ENCODE measurements at places on chromosomes 16 and 17.
A peak's percentile ranks its signal among the peaks of the same experiment; 100 is the strongest.

- no peak for DNase-seq
- H3K27me3 ChIP-seq, result peaks cover 5% of the 10 kb centered on the region
- H3K27ac ChIP-seq, result no peak overlapping the region
- H3K4me3 ChIP-seq, result no peak overlapping the region
Observed at GRCh38 chr17:83064732-83065659, 14.4 kb upstream of the METRNL start.

DNA sequence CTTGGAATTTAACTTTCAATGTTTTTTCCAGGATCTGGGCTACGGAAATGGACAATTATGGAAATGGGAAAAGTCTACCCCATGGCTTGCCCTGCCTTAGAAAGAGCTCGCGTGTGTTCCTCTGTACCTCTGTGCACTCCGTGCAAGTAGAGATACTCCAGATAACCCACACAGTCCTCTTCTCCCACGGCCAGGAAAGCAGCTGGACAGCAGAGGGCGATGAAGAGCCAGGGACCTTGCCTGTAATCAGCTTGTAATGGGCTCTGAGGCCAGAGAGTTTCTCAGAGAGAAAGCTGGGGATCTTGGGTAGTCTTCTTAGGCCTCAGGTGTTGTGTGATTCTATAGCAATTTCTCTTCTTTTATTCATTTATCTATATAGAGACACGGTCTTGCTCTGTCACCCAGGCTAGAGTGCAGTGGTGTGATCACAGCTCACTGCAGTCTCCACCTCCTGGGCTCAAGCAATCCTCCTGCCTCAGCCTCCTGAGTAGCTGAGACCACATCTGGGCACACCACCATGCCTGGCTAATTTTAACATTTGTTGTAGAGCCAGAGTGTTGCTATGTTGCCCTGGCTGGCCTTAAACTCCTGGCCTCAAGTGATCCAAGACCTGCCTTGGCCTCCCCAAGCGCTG, 2.4 kb upstream of the SOCS7 start:
- H3K27me3 ChIP-seq, result no peaks in the 10 kb centered on the region
- no peak overlapping the region for H3K27ac ChIP-seq
- peak; percentile 88 for DNase-seq
- no peak overlapping the region for H3K4me3 ChIP-seq
- H3K4me1 ChIP-seq, result peaks cover 26% of the 10 kb centered on the region

DNA sequence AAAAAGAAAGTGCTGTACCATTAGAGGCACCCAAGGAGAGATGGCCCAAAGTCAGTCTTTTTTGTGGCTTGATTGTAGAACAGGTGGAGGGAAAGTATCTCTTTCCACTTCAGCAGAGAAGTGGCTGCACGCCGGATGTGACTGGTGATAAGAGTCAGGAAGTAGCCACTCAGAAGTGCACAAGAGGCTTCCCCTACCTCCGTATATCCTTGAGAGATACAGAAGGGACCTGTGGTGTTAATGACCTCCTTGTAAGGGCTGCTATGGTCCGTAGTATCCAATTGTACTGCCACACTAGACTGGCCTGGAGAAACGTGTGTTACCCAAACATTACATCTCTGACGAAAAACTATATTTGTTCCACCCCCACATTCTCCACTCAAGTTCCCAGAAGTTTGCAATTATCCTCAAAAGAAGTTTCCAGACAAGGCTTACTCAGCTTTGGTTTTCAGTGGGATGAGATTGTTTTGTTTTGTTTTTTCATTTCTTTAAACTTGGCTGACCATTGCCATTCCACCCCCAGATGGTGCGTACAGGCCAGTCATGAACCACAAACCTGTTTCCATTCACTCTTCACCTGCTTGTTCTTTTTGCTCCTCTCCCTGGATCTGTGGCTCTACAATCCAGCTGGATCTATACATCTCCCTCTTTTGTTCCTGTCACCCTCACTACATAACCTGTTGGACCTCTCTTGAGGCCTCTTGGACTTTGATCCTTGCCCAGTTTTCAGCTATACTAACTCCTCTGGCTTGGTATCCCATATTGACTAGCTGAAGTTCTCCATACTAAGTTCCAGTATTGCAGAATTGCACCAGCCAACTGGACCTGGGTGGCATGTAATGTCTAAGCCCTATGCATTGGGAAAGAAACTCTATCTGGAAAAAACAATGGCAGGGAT, 20.7 kb upstream of the MED13 start:
- peaks cover 1% of the 10 kb centered on the region for H3K27me3 ChIP-seq
- DNase-seq, result peak; percentile 41
- H3K4me3 ChIP-seq, result no peak overlapping the region
- H3K36me3 ChIP-seq, result no peaks in the 10 kb centered on the region
- no peak overlapping the region for H3K27ac ChIP-seq
- H3K4me1 ChIP-seq, result peaks cover 13% of the 10 kb centered on the region

- peak overlapping the region; percentile 67 for H3K4me3 ChIP-seq
- DNase-seq, result peak; percentile 77
- peak overlapping the region; percentile 98 for H3K27ac ChIP-seq
- H3K27me3 ChIP-seq, result no peaks in the 10 kb centered on the region
- peaks cover 73% of the 10 kb centered on the region for H3K36me3 ChIP-seq
Observed at GRCh38 chr17:49817993-49818392, 29.5 kb downstream of the KAT7 start.

DNA sequence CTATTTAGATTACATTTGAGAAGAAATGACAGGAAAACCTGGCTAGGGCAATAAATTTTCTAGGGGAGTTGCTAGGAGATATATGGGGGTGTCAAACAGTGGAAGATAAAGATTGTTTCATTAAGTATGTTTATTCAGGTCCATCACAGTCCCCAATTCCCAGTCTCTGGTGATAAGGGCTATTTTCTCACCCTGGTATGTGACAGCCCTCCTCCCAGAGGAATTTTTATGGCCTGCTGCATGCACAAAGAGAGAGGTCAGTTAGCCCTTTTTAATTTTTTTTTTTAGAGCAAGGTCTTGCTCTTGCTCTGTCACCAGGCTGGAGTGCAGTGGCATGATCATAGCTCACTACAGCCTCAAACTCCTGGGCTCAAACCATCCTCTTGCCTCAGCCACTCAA, 53.6 kb upstream of the ATF7IP2 start:
- H3K4me3 ChIP-seq, result no peak overlapping the region
- H3K36me3 ChIP-seq, result peaks cover 8% of the 10 kb centered on the region
- H3K27me3 ChIP-seq, result no peaks in the 10 kb centered on the region
- no peak overlapping the region for H3K27ac ChIP-seq

DNA sequence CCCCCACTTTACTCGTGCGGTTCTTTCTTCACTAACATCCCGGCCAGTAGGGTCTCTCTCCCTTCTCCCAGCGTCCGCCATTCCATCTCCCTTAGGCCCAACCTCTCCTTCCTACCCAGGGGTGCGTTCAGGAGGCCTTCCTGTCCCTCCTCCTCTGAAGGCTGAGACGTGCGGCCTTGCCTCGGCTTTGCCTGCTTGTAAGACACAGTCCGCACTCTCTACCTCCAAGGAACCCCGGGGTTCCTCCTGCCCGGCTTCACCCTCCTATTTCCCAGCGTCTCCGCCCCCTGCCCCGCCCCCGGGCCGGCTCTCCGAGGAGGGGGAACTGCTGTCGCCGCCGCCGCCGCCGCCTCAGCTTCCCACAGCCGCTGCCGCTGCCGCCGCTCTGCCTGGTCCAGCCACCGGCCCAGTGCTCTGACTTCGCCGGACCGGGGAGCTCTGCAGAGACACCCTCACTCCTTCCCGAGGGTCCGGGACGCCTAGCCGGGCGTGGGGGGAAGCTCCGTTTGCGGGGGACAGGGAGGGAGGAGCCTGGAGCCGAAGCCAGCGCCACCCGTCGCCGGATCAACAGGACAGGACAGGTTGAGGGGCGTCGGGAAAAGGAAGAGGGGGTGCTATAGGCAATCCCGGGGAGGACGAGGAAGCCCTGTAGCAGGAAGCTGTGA, 1.2 kb upstream of the FGF11 start:
- H3K36me3 ChIP-seq, result peaks cover 20% of the 10 kb centered on the region
- peaks cover 42% of the 10 kb centered on the region for H3K27me3 ChIP-seq
- H3K4me3 ChIP-seq, result peak overlapping the region; percentile 69
- peak overlapping the region; percentile 24 for H3K27ac ChIP-seq

GRCh38 chr16:75781683-75782343, 55.5 kb upstream of the CPHXL start:
- no peak for DNase-seq
- no peak overlapping the region for H3K4me3 ChIP-seq
- H3K36me3 ChIP-seq, result no peaks in the 10 kb centered on the region
- H3K27me3 ChIP-seq, result peaks cover 50% of the 10 kb centered on the region
- no peaks in the 10 kb centered on the region for H3K4me1 ChIP-seq

GRCh38 chr16:72797621-72798020, 250.3 kb downstream of the ZFHX3 start:
- H3K27ac ChIP-seq, result no peak overlapping the region
- H3K4me1 ChIP-seq, result no peaks in the 10 kb centered on the region
- DNase-seq, result no peak
- no peaks in the 10 kb centered on the region for H3K36me3 ChIP-seq
- H3K27me3 ChIP-seq, result no peaks in the 10 kb centered on the region
- no peak overlapping the region for H3K4me3 ChIP-seq

GRCh38 chr17:76497979-76498875, 3.0 kb downstream of the RHBDF2 start:
- peak overlapping the region; percentile 44 for H3K4me3 ChIP-seq
- peak overlapping the region; percentile 44 for H3K27ac ChIP-seq
- peaks cover 3% of the 10 kb centered on the region for H3K36me3 ChIP-seq
- no peak for DNase-seq
- H3K4me1 ChIP-seq, result peaks cover 73% of the 10 kb centered on the region

GRCh38 chr17:41754066-41754465, 19.6 kb upstream of the HAP1 start:
- H3K4me1 ChIP-seq, result no peaks in the 10 kb centered on the region
- no peak overlapping the region for H3K27ac ChIP-seq
- no peak overlapping the region for H3K4me3 ChIP-seq
- DNase-seq, result no peak
- H3K27me3 ChIP-seq, result peaks cover 3% of the 10 kb centered on the region

- H3K4me3 ChIP-seq, result no peak overlapping the region
- DNase-seq, result peak; percentile 76
- no peaks in the 10 kb centered on the region for H3K27me3 ChIP-seq
- no peak overlapping the region for H3K27ac ChIP-seq
- H3K36me3 ChIP-seq, result peaks cover 2% of the 10 kb centered on the region
Observed at GRCh38 chr16:22077700-22078313, 14.5 kb upstream of the VWA3A start.

GRCh38 chr17:71063559-71063958, 894.2 kb downstream of the KCNJ2 start:
- H3K4me1 ChIP-seq, result no peaks in the 10 kb centered on the region
- no peak for DNase-seq
- no peak overlapping the region for H3K27ac ChIP-seq

GRCh38 chr17:13520899-13521572, 80.7 kb downstream of the HS3ST3A1 start:
- no peak for DNase-seq
- peaks cover 3% of the 10 kb centered on the region for H3K27me3 ChIP-seq
- no peaks in the 10 kb centered on the region for H3K4me1 ChIP-seq
- no peak overlapping the region for H3K4me3 ChIP-seq
- H3K27ac ChIP-seq, result no peak overlapping the region

GRCh38 chr17:6374271-6374691, 60.6 kb downstream of the AIPL1 start:
- H3K27me3 ChIP-seq, result peaks cover 27% of the 10 kb centered on the region
- H3K27ac ChIP-seq, result no peak overlapping the region
- DNase-seq, result no peak
- H3K36me3 ChIP-seq, result no peaks in the 10 kb centered on the region
- peaks cover 9% of the 10 kb centered on the region for H3K4me1 ChIP-seq

GRCh38 chr17:14791221-14791620, 473.9 kb downstream of the PMP22 start:
- H3K4me3 ChIP-seq, result no peak overlapping the region
- peaks cover 14% of the 10 kb centered on the region for H3K27me3 ChIP-seq
- H3K4me1 ChIP-seq, result no peaks in the 10 kb centered on the region

- no peaks in the 10 kb centered on the region for H3K36me3 ChIP-seq
- no peaks in the 10 kb centered on the region for H3K4me1 ChIP-seq
- no peaks in the 10 kb centered on the region for H3K27me3 ChIP-seq
- H3K27ac ChIP-seq, result no peak overlapping the region
- no peak overlapping the region for H3K4me3 ChIP-seq
Observed at GRCh38 chr17:55062921-55063320, 94.4 kb downstream of the STXBP4 start.

- no peak overlapping the region for H3K4me3 ChIP-seq
- H3K4me1 ChIP-seq, result no peaks in the 10 kb centered on the region
- no peak for DNase-seq
- H3K36me3 ChIP-seq, result peaks cover 8% of the 10 kb centered on the region
- H3K27me3 ChIP-seq, result peaks cover 9% of the 10 kb centered on the region
- no peak overlapping the region for H3K27ac ChIP-seq
Observed at GRCh38 chr17:67050471-67051154, 6.3 kb downstream of the CACNG1 start.

DNA sequence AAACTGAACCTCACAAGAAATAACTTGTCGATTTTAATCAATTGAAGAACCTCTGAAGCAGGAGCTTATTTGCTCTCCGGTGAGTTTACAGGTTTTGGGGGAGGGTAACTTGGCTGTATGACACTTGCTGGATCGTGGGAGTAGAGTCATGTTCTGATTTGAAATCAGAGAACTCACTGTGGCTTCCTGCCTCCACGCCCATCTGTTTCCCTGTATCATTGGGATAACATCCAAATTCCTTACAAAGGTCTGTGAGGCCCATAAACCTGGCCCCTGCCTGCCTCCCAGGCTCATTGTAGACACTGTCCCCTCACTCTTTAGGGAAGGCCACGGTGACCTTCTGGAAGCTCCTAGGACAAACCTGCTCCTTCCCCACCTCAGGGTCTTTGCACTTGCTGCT, 48.3 kb downstream of the C17orf67 start:
- peaks cover 12% of the 10 kb centered on the region for H3K36me3 ChIP-seq
- H3K4me1 ChIP-seq, result peaks cover 46% of the 10 kb centered on the region

DNA sequence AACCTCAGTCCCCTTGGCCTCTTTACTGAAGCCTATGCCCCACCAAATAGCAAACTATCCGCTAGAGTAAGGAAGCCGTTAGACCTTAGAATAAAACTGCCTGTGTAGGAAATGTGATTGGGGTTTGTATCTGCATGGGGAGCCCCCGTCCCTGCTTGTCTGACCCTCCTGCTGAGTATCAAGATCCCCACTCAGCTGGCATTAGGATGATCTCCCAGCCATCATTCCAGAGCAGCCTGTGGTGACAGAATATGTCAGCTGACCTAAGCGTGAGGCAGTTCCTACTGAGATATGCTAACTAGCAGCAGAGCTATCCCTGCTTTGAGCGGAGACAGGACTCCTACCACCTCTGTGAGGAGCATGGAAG, 645 bp upstream of the GFOD2 start:
- H3K4me1 ChIP-seq, result peaks cover 44% of the 10 kb centered on the region
- H3K36me3 ChIP-seq, result peaks cover 9% of the 10 kb centered on the region
- no peaks in the 10 kb centered on the region for H3K27me3 ChIP-seq

- no peaks in the 10 kb centered on the region for H3K4me1 ChIP-seq
- no peak overlapping the region for H3K4me3 ChIP-seq
- no peak overlapping the region for H3K27ac ChIP-seq
- H3K36me3 ChIP-seq, result no peaks in the 10 kb centered on the region
- DNase-seq, result no peak
- H3K27me3 ChIP-seq, result peaks cover 21% of the 10 kb centered on the region
Observed at GRCh38 chr17:56514264-56514663, 79.2 kb upstream of the NOG start.

- H3K27me3 ChIP-seq, result no peaks in the 10 kb centered on the region
- H3K4me1 ChIP-seq, result peaks cover 62% of the 10 kb centered on the region
- DNase-seq, result no peak
- H3K4me3 ChIP-seq, result peak overlapping the region; percentile 93
- H3K36me3 ChIP-seq, result peaks cover 46% of the 10 kb centered on the region
Observed at GRCh38 chr17:81666092-81666341, 388 bp downstream of the OXLD1 start.

- H3K4me1 ChIP-seq, result peaks cover 10% of the 10 kb centered on the region
- H3K4me3 ChIP-seq, result no peak overlapping the region
- no peaks in the 10 kb centered on the region for H3K27me3 ChIP-seq
- no peak for DNase-seq
- H3K27ac ChIP-seq, result no peak overlapping the region
Observed at GRCh38 chr16:30841332-30841731, 52.5 kb downstream of the BCL7C start.

All from activated CD4-positive, alpha-beta memory T cell treated with anti-CD3 and anti-CD28 coated beads, Interleukin-2, amount 10 ng/mL, durations not matched to agents 7 days and 5 days (primary cell).